ENCODE measurements at places on chromosomes 1 and 21.

DNA sequence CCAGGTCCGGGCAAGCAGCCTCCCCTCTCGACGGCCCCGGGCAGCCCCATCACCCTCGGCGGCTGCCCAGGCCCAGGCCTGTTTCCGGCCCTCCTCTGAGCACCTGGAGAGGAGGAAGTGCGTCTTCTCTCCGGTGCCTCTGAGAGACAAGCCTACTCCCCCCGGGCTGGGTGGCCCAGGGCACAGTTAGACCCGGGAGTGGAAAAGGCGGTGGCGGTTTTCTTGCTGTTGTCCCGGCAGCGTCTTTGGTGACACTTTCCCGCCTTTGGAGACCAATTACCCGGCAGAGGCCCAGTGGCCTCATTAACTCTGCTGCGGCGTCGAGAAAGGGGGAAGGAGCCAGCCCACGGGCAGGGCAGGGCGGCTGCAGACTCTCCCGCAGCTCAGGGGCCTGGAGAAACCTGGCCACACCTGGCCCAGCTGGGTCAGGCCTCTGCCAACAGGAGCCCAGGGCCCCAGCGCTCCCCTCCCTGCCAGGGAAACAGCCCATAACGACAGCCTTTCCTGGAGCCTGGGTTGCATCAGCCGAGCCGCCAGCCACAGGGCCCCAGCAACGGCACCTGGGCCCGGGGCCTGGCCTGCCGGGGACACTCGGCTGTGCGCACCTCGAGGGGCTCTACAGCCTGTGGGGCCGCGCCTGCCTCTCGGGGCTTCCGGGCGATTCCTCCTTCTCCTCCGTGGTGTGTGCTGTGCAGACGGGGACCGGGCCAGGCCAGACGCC, 28.4 kb upstream of the C1orf159 start:
- no peak for DNase-seq

GRCh38 chr1:16498573-16499413, 15.3 kb downstream of the RNU1-1 start:
- DNase-seq = peak; percentile 80

DNA sequence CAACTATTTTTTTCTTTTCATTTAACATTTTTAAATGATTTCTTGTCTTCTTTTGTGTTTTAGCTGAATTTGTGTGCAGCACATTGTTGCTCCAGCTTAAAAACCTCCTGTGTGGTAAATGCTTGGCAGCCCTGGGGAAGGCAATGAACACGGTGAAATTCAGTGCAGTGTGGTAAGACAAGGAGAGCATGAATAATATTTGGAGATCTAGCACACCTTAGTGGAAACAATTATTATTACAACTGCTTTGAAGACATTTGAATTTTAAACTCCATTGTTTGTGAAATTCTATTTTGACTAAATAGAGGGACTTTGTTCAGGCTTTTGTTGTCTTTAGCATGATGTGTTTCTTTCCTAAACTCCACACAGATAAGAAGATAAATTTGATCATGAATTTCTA, 242.6 kb upstream of the CXADR start:
- no peak for DNase-seq

GRCh38 chr1:240572328-240572727, 39.6 kb downstream of the GREM2 start:
- no peak for DNase-seq

DNA sequence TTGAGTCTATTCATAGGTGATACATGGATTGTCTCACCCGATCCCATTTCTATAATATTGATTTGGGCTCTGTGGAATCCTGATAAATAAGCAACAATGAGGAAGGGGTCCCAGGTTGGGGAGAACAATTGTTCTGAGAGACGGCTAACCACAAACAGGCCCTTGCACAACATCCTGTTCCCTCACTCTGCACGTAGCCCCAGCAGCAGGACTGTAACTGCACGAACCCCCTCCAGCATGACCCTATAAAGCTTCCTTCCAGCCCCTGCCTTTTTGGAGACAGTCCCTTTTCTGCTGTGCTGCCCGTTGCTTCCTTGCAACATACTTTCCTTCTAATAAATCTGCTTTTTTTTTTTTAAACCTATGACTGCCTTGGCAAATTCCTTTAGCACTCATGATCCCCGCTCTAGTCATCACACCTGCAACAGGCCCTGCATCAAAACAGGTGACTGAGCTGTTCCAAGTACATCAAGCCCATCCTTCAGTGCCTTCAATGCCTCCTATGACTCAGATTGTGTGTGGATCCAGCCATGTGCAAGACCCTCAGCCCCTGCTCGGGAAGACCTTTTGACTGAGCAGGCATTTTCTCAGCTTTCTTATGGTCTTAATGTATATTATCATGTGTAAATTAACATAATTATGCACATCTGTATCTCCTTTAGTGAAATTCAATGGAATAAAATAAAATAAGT, 63.7 kb upstream of the B3GALNT2 start:
- no peak for DNase-seq

DNA sequence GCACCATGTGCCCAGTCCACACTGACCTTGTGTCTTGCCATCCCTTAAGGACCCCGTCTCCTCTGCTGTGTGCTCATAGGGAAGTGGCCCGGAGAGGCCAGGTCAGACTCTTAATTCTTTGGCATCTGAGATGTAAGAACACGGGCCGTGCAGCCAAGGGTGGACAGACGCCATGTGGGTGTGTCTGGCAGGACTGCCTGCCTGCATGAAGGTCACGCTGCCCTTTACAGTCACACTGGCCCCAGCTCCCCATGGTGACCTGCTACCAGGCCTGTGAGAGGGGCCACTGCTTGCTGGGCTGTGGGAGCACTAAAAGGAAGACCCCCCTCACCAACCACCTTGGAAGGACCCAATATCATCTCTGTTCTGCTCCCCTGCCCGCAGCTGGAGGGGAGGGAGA, 17.7 kb downstream of the DHRS3 start:
- DNase-seq = no peak

- no peak for DNase-seq
Measured at GRCh38 chr1:33335020-33335419, 14.1 kb upstream of the A3GALT2 start.

GRCh38 chr1:240499012-240499411, 112.9 kb downstream of the GREM2 start:
- no peak for DNase-seq

- no peak for DNase-seq
Measured at GRCh38 chr1:18555036-18555435, 74.3 kb downstream of the KLHDC7A start.

DNA sequence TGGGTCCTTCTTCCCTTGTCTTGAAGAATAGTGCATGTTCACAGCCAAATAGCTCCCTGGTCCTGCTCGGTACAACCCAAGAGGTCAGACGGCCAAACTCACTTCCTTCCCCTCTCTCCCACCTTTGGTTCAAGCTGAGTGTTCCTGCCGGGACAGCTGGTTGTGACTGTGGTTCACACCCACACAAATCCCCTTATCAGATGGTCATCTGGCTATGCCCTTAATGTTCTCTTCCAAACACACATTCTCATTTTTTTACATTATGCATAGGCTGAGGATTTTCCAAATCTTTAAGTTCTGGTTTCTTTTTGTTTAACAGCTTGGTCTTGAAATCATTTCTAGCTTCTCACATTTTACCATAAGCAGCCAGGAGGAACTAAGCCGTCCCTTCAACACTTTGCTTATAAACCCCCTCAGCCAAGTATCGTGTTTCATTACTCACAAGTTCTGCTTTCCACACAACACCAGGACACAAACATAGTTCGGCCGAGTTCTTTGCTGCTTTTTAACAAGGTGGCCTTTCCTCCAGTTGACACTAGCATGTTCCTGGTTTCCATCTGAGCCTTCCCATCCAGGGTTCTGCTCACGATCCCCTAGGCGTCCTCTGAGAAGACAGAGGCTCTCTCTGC, 19.7 kb upstream of the TSPEAR start:
- DNase-seq = no peak

- DNase-seq = no peak
Measured at GRCh38 chr1:115469703-115470476, 131.8 kb upstream of the NGF start.

- DNase-seq = no peak
Measured at GRCh38 chr21:27371975-27372331, 405.1 kb upstream of the ADAMTS5 start.

DNA sequence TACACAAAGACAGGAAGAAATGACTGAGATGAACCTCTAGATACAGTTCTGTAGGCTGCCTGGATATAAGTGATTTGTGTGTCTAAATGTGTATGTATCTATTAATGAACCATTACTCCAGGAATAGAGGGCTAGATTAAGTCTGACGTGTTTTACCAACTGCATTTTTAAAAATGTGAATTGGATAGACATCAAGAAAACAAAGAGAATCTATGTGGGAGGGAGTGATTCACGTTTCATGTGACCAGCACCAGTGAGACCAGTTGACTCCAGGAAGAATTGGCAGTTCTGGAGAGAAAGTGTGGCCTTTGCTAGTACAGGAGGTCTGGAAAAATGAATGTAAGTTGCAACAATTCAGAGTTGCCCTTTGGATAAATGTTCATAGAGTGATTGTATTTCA, 53.4 kb upstream of the RGS21 start:
- DNase-seq = no peak

- no peak for DNase-seq
Measured at GRCh38 chr1:225881081-225881958, 860 bp downstream of the TMEM63A start.

GRCh38 chr21:17438635-17439034, 74.2 kb upstream of the CXADR start:
- no peak for DNase-seq

GRCh38 chr21:46006547-46007491, 25.2 kb downstream of the COL6A1 start:
- DNase-seq = no peak

DNA sequence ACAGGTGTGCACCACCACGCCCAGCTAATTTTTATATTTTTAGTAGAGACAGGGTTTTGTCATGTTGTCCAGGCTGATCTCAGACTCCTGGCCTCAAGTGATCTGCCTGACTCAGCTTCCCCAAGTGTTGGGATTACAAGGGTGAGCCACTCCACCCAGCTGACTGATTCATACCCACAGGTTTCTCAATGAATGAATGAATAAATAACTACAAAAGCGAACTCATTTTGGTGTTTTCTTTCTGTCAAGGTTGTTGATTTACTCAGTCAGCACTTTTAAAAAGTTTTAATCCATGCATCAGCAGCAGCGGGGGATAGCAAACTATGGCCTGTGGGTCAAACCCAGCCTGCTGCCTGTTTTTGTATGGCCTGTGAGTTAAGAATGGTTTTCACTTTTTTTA, 217.5 kb downstream of the FAF1 start:
- no peak for DNase-seq

DNA sequence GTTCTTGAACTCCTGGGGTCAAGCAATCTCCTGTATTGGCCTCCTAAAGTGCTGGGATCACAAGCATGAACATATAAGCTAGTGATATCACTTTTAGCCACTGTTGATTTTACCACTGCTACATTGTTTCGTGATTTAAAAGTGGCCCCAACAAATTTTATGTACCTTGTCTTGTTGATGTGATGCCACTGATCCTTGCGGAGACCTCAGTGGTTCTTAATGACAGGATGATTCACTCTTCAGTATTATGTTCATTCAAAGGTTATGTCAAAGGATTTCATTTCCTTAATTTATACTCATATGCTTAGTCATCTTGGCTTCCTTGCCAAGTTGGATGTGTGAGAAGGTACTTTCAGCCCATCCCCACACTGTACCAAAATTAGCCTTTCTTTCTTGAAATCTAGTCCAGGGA, 12.1 kb downstream of the PRKACB start:
- no peak for DNase-seq

- no peak for DNase-seq
Measured at GRCh38 chr1:38370716-38371504, 324.3 kb upstream of the POU3F1 start.

DNA sequence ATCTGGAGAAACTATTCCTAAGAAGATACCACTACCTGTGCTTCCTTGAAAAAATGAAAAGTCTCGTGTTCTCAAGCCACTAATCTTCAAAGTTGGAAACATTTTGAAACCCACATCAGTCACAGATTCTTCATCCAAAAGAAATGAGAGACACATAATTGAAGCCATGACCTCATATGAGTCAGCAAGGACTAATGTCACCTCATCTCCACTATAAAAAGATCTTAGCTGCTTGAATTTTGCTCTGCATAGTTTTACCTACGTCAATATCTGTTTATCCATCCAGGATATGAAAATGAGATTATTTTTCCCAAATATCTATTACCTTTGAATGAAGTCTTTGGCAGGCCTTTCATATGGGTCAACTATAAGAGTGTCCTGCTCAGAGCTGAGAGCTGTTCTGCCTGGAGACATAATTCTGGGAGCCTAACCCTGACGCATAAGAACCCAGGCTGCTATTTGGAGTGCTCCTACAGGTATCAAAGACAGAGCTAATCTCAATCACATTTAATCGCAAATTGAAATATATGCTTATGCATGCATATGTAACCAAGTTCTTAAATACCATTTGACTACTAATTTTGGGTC, 312.5 kb upstream of the PKN2 start:
- DNase-seq = no peak

DNA sequence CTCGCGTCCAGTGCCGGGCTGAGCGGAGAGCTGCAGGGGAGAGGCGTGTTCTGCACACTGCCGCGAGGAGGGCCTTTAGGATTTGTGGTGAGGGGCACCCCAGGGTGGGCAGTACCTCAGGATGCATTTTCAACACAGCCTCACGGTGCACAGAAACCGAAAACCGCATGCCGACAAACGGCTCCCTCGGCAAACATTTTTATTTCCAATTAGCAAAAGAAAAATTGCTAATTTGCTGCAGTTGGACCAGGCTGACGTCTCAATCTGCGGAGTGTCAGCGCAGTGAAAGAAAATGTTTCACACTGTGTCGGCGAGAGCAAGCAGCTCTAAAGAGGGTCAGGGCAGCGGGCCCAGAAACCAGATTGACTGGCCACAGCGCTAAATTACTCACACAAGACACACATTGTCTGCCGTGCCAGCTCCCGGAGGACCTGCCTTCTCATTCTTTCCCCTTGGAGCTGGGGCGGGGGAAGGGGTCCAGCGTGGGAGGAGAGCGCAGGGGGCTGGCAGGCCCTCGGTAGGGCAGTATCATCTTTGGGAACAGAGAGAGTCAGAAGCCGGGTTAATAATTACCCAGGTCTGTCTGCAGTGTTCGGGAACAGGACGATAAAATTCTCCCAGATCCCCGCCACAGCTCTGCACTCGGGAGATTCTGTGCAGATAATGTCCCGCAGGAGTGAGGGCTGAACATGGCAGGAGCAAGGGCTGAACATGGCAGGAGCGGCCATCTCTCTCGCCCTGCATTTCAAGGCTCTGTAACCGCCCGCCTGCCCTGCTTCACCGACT, 150.2 kb downstream of the PRDM16 start:
- DNase-seq = no peak

- no peak for DNase-seq
Measured at GRCh38 chr1:218986816-218987215, 186.9 kb upstream of the LYPLAL1 start.

DNA sequence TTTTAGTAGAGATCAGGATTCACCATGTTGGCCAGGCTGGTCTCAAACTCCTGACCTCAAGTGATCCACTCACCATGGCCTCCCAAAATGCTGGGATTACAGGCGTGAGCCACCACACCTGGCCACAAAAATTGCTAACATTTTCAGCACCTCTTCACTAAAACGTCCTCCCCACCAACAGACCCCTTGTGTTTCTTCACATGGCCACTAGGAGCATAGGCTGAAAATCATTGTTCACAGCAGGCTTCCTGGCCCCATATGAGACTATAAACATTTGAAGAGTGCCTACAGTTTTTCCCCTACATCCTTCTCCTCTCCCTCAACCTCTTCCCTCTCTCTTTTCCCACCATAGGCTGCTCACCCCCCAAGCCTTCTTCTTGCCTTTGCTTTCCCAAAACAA, 28.0 kb upstream of the SFPQ start:
- no peak for DNase-seq

Data from activated gamma-delta T cell (primary cell).